Smooth muscle cell of the pulmonary artery (primary cell): ENCODE measurements at places on chromosomes 12 and 14. TPM values are rescaled to one million over a fixed set of nuclear protein-coding genes. Genes with fewer than 3 reads are reported as not detected.

IKZF4 gene
- 2.4 and 2.7 TPM in 2 replicates for total RNA-seq

PLEKHD1 gene
- under 0.01 and 0.07 TPM in 2 replicates for total RNA-seq

PRH2 gene
- total RNA-seq, result not detected in 2 replicates

TPH2 gene
- total RNA-seq, result not detected in 2 replicates

PLEKHG7 gene
- total RNA-seq, result not detected in 2 replicates

PIWIL1 gene
- total RNA-seq, result not detected in 2 replicates

KRT79 gene
- total RNA-seq, result not detected in 2 replicates

CCND2 gene
- total RNA-seq, result 59.9 and 144 TPM in 2 replicates

RNU4-1 gene
- total RNA-seq, result under 0.01 TPM in 1 of 2 replicates, not detected in the other

STAC3 gene
- 0.26 and 0.33 TPM in 2 replicates for total RNA-seq

KRT76 gene
- not detected in 2 replicates for total RNA-seq

NTN4 gene
- total RNA-seq, result 130 and 302 TPM in 2 replicates

KRT3 gene
- not detected in 2 replicates for total RNA-seq

TAS2R30 gene
- total RNA-seq, result 5.4 and 7.5 TPM in 2 replicates

TMEM132C gene
- 0.07 TPM in 1 of 2 replicates, not detected in the other for total RNA-seq

CMKLR1 gene
- 2.9 and 5.4 TPM in 2 replicates for total RNA-seq

MEG3 gene
- total RNA-seq, result 203 and 396 TPM in 2 replicates

ART4 gene
- total RNA-seq, result 6.1 and 8.3 TPM in 2 replicates

SERPINA10 gene
- not detected in 2 replicates for total RNA-seq

DHRS4L2 gene
- 8.4 and 11.5 TPM in 2 replicates for total RNA-seq

FAM186B gene
- total RNA-seq, result 0.20 and 0.40 TPM in 2 replicates

FAM222A gene
- under 0.01 and 0.23 TPM in 2 replicates for total RNA-seq

OVCH1 gene
- 0.07 and 0.13 TPM in 2 replicates for total RNA-seq

LIN7A gene
- total RNA-seq, result 4.1 and 26.8 TPM in 2 replicates

RAD52 gene
- 17.0 and 22.8 TPM in 2 replicates for total RNA-seq

ATXN3 gene
- 38.6 and 39.4 TPM in 2 replicates for total RNA-seq

NGB gene
- total RNA-seq, result not detected in 2 replicates

BATF gene
- total RNA-seq, result 0.26 TPM in 1 of 2 replicates, not detected in the other

ORMDL2 gene
- 27.8 and 30.4 TPM in 2 replicates for total RNA-seq

VRTN gene
- total RNA-seq, result not detected in 2 replicates

TGM1 gene
- total RNA-seq, result 0.65 and 1.5 TPM in 2 replicates

MFAP5 gene
- total RNA-seq, result 37.3 and 80.5 TPM in 2 replicates

SOX5 gene
- total RNA-seq, result 3.0 and 6.6 TPM in 2 replicates
